KG1 (cell line): ENCODE measurements at places on chromosomes 4 and X.

DNA sequence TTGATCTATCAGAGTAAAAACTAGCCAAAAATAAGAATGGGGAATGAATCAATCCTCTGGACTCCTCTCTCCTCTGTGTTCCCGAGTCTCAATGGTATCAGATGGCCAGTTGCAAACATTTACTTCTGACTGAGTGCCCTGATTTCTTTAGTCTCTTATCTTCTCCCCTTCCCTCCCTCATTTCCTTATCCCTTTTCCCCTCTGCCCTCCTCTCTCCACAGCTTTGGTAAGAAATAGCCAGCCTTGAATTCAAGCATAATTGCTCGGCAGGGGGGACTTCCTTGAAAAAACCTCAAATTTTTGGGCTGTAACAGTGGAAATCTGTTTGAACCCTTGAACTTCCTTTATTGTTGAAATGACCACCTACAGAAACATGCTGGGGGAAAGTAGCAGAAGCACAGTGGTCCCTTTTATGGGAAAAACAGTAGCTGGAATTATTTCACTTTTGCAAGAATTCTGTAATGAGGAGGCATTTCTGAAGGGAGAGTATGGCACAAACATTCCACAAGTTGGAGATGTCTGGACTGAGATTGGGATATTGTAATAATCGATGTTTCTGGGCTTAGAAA is 40.3 kb downstream of the NHS start:
- DNase-seq, result no peak

DNA sequence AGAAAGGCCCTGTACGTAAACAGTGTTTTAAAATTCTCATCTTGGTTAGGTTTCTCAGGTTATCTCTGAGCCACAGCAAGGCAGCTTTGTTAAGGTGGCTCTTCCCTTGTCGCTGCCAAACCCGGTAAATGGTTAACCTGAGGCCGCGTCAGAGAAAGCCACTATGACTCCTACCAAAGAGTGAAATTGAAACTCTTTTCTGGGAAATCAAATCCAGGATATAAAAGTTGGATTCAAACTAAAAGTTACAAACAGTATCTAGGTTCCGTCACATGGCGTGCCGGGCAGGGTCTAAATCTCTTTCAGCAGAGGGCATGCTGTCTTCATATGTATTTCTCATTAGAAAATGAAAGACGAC is 433 bp downstream of the MMAA start:
- DNase-seq, result no peak

DNA sequence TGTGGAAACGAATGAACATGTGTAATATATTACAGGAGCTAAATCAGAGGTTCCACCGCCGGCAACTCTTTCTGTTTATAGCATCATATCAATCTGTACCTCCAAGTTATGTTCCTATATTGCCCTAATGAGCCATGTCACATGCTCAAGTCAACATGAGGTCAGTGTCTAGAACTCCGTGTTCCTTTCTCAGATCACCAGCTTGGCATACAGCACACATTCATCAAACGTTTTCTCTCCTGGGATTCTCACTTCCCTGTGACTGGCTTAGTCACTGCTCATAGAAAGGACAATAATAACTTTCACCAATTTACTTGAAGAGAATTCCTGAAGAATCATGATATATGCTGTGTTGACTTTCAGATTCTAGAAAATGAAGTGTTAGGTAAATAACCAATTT is 532.0 kb upstream of the SPANXN1 start:
- no peak for DNase-seq

DNA sequence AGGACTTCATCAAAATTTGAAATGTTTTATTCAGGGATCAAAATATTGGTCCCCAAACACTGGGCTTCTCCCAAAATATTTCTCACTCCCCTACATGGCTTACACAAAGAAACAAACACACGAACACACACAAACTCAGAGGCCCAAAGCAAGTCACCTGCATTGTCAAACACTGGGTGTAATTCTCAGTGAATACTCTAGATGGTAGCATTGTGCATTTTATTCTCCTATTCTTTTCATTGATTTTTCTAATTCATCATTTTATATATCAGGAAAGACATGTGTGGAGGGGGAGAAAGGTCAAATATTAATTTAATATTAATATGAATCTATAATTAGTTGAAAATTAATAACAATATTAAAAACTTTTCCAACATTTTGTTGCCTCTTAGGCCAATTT is 72.3 kb upstream of the TNMD start:
- DNase-seq, result no peak

DNA sequence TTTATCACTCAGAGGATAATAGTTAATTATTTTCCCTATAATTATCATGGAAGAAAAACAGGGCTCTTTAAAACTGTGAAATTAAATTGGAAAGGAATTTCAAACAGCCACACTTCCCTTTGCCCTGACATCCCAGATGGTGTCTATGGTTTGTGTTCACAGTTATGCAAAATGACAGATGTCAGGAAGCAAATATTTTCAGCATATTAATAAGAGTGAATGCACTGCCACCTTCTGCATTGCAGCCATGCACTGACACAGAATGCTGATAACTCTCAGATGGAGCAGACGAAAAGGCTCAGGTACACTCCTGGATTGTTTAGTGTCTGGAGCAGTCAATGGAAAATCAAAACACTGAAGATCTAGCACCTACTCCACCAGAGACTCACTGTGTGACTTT is 57.6 kb downstream of the RWDD4 start:
- DNase-seq, result no peak

DNA sequence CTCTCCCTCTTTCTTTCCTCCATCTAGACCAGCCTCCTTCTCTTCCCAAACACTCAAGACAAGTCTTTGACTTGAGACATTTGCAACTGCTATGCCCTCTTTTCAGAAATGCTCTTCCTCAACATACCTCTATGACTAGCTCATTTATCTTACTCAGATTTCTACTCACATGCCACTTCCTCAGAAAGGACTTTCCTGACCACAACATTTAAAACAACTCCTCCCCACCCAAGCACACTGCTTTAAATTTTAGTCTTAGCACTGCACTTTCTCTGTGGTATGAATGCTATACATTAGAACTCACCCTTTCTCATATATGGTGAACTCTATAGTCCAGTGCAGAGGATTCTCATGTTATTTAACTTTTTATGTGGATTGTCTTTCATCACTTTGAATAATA is 28.4 kb upstream of the SULT1E1 start:
- no peak for DNase-seq

GRCh38 chrX:109774136-109774535 is 41.1 kb upstream of the ACSL4 start:
- no peak for DNase-seq

- DNase-seq, result no peak
These were observed 132.0 kb upstream of the MED14 start for GRCh38 chrX:40867352-40867751.
